ENCODE measurements at places on chromosomes 4 and X. TPM values are rescaled to one million over a fixed set of nuclear protein-coding genes. Genes with fewer than 3 reads are reported as not detected.

GNPDA2 gene
- total RNA-seq, result 19.4 TPM

PWWP3B gene
- total RNA-seq, result 1.4 TPM

GYG2 gene
- 2.2 TPM for total RNA-seq

KCTD8 gene
- total RNA-seq, result 1.3 TPM

TRIML2 gene
- total RNA-seq, result not detected

GPM6B gene
- total RNA-seq, result 16.0 TPM

DGKK gene
- total RNA-seq, result not detected

DMD gene
- total RNA-seq, result 17.9 TPM

HPSE gene
- 6.8 TPM for total RNA-seq

DNA sequence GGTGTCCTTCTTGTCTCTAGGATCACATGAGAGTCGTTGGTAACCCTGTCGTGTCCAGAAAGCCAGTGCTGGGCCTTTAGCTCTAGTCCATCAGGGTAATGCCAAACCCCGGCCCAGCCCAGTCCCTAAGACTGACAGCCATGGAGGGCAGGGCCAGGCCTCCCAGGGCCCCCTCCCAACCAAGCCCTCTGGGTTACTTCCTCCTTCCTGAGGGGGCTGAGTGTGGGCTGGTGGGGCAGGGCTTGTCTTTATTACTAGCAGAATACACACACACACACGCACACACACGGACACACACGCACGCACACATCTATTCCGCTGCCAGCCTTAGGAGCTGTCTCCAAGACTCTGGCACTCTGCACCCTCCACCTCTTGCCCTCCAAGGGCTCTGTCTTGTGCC, 35.6 kb upstream of the CDKN2AIP start:
- peak; percentile 72 for DNase-seq

- no peak for DNase-seq
These were observed 163.3 kb upstream of the SPRY1 start for GRCh38 chr4:123233136-123233768.

GRCh38 chr4:25727711-25728493, 72.3 kb downstream of the SLC34A2 start:
- DNase-seq, result peak; percentile 60

DNA sequence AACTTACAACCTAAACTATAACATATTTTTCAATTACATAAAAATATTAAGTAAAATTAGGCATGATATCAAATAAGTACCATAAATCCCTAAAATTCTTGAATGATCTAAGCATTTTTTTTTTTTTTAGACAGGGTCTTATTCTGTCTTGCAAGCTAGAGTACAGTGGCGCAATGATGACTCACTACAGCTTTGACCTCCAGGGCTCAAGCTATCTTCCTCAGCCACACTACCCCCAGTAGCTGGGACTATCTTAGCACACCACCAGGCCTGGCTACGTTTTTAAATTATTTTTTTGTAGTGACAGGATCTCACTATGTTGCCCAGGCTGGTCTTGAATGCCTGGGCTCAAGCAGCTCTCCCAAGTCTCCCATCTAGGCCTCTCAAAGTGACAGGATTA, 1042.3 kb downstream of the FSTL5 start:
- no peak for DNase-seq

DNA sequence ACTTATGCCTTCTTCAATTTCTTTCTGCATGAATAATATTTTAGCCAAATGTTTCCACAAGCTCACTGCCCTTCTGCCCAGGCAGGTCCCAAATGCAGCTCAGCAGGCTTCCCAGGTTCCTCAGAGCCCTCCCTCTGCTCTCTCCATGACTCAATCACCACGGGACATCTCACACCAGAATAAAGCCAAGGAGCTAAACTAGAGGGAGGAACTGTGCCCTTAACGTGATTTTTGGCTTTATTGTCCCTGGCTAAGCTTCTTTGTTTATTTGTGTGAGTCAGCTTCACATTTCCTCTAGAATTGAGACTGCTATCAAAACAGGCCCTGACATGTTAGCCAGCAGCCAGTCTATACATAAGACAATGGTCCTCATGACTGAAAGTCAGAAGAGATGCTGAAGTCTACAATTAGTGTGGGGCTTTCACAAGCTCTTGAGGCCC, 186.4 kb upstream of the GALNT7 start:
- no peak for DNase-seq

DNA sequence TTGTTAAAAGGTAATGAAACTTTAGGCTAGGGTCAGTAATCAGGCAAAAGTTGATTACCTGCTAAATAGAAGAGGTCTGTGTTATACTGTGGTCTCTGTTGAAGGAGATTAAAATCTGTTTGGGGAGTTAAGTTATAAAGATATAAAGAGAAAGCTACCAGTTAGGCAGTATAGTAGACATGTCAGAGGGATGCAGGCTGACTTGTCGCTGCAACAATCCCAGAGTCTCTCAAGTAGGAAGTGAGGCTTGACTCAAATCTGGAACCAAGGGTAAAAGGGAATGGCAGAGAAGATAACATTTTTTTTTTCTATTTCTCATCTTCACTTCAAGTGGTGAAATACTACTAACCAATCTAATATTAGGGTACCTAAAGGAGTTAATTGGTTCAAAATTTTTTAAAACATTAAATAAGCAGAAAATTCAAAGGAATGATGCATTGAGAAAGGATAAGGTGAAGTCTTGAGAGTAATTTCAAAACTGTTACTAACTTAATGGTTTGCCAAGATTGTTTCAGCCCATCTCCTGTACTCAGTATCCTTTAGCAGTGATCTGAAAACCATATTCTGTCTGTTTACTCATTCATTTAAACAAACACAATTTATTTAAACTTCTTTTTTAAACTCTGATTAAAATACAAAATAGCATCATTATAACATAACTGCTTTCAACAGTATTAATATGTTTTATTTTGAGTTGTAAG, 12.8 kb downstream of the HERC3 start:
- no peak for DNase-seq

GRCh38 chr4:107213880-107214279, 177.8 kb upstream of the DKK2 start:
- no peak for DNase-seq

GRCh38 chr4:40614031-40614430, 15.6 kb downstream of the RBM47 start:
- no peak for DNase-seq

- DNase-seq, result no peak
These were observed 4.7 kb upstream of the FGFR3 start for GRCh38 chr4:1788254-1788973.

DNA sequence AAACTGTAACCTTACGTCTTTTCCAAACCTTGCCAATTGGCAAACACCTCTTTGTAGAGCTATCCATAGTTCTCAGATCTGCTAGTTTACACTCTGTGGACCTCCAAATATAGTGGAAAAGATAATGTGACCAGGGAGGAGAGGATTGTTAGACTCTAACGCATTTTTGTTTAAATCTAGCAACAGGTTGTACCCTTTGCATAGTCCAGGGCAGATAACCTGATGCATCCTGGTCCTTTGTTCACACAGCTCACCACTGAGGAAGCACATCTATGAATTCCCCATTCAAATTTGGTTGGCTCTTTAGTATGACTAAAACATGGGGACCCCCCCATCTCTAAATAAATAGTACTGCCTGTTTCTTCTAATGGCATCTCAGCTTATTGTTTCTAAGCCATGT, 55.9 kb downstream of the PAGE2 start:
- DNase-seq, result no peak

- DNase-seq, result peak; percentile 83
These were observed 1.2 kb downstream of the CD38 start for GRCh38 chr4:15779306-15779705.

- DNase-seq, result no peak
These were observed 6.6 kb downstream of the GPRIN3 start for GRCh38 chr4:89301003-89301402.

DNA sequence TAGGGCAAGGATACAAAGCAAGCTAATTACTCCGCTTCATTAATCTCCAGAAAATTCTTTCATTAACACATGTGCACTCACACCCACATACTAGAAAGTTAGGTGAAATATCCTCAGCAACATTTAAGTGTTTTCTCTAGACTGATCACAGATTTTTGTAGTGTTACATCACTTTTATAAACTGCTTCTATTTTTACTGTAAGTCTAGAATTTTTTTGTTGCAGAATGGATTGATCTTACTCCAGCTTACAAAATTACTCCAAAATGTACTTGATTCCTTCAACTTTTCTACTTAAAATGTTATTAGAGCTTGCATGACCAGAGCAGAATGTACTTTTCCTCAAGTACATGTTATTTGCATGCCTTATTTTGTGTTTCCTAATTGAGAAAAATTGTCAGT, 2325.2 kb downstream of the PCDH7 start:
- no peak for DNase-seq

- DNase-seq, result no peak
These were observed 28.2 kb upstream of the HMGB3 start for GRCh38 chrX:150954951-150955350.

GRCh38 chrX:155766321-155766720, 114.8 kb upstream of the VAMP7 start:
- no peak for DNase-seq

DNA sequence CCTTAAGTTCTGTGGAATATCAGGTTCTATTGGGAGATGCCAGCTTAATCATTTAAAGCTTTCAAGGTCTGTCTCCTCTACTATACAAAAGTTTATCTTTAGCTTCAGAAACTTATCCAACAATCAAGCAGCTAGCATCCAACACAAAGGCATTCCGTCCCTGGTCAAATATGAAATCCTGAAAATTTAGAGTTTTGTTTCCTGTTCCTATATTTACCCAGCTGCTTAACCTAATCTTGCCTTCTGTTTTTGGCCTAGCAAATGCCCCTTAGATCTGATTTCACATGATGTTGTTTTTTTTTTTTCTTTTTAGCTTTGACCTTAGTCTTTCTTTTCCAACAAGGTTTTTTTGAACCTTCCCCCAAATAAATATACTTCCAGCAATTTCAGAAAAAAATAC, 33.8 kb downstream of the FAM13A start:
- DNase-seq, result no peak

All from kidney (tissue), 22 donors.